ENCODE measurements at places on chromosomes 13 and 19.

DNA sequence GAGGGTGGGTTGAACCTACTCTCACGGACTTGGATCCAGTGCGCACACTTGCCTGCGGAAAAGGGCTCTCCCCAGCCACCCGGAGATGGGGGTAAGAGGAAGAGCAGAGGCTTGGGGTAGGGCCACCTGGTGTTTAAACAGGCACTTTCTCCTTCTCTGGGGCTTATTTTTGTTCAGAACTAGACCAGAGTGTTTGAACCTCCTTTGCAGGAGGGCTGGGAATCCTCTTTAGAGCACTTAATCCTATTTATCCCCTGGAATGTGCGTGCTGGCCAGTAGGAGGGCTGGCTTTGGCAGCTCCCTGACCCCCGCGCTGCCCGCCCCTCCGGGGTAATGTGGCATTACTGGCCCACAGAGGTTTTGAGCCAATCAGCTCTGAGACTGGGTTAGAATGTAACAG, 2.0 kb downstream of the RGS9BP start:
- DNase-seq = no peak

- DNase-seq = no peak
Observed at GRCh38 chr19:2547721-2548120, 71.8 kb downstream of the GADD45B start.

- DNase-seq = no peak
Observed at GRCh38 chr13:38980750-38981078, 9.9 kb downstream of the STOML3 start.

- no peak for DNase-seq
Observed at GRCh38 chr13:26847281-26847680, 86.7 kb upstream of the GPR12 start.

- DNase-seq = no peak
Observed at GRCh38 chr13:34031610-34032009, 213.7 kb downstream of the RFC3 start.

- DNase-seq = no peak
Observed at GRCh38 chr19:45623984-45624383, 15.2 kb downstream of the EML2 start.

DNA sequence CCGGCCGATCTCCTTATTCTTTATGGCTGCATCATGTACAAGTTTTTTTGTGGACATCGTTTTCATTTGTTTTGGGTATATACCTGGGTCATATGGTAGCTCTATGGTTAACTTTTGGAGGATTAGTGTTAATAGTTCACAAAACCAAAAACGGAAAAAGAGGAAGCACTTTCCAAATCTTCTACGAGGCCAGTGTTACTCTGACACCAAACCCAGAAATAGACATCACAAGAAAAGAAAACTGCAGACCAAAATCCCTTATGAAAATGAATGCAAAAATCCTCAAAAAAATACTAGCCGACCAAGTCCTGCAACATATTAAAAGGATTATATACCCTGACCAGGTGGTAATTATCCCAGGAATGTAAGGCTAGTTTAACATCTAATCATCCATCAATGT, 29.8 kb downstream of the ADGRE2 start:
- no peak for DNase-seq

DNA sequence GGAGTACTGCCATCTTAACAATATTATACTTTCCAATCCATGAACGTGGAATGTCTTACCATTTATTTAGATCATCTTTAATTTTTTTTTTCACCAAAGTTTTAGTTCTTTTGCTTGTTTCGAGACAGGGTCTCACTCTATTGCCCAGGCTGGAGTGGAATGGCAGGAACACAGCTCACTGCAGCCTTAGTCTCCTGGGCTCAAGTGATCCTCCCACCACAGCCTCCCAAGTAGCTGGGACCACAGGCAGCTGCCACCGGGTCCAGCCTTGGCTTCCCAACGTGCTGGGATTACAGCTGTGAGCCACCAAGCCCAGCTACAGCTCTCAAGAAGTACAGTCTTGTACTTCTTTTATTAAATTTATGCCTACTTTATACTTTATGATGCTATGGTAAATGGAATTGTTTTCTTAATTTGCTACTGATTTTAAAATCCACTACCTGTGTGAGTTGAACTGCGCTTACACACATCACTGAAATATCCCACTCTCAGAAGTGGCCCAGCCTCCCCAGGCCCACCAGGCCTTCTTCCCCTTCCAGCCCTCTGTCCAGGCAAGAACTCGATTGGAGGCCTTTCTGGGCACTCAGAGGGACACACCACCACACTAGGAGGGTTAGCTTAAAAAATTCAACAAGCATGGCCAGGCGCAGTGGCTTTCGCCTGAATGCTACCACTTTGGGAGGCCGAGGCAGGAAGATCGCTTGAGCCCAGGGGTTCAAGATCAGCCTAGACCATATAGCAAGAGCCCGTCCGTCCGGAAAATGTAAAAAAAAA, 1.0 kb upstream of the PGLS start:
- DNase-seq = no peak

DNA sequence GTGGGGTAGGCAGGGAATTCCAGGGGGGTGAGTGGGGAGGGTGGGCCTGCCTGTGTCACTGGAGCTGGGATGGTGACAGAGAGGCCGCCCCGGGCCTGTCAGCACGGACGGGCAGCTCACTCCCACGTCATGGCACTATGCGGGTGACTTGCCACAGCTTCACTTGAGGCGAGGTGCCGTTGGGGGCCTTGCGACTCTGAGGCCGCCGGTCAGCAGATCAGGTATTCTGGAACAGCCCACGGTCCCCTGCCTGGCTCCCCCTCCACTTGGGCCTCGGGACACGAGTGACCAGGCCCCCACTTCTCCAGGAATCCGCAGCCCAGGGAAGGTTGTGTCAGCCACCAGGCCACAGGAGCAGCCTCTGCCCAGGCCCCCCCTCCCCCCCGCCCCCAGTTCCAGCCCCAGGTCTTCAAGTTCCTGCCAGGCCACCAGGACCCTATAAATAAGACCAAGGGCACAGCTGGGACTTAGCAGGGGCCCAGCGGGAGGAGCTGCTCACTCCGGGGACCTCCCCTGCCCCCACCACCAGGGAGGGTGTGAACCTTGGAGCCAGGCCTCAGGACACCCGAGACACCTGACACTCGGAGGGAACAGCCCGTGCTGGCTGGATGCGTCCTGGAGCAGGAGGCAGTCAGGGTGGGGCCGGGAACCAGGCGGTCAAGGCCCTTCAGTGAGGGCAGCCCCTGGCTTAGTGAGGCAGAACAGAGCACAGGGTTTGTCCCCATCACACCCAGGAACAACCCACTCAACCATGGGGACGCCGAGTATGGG, 2.7 kb upstream of the MIDN start:
- no peak for DNase-seq

DNA sequence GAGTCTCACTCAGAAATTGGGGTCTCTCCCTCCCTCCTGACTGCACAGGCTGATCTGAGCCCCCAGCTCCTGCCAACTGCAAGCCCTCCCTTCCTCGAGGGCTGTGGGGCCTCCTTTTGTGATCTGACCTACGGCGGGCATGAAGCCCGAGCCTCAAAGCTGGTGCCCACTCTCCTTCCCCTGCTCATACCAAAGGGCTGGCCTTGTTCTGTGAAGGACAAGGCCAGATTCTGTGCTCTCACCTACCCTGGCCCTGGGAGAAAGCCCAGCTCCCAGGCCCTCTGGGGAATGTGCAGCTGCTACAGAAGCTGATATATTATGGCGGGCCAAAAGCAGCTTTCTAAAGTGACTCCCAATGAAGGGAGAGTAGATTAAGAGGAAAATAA, 9.0 kb upstream of the ECH1 start:
- DNase-seq = no peak

GRCh38 chr13:40665126-40666044, 1.1 kb downstream of the FOXO1 start:
- DNase-seq = no peak

DNA sequence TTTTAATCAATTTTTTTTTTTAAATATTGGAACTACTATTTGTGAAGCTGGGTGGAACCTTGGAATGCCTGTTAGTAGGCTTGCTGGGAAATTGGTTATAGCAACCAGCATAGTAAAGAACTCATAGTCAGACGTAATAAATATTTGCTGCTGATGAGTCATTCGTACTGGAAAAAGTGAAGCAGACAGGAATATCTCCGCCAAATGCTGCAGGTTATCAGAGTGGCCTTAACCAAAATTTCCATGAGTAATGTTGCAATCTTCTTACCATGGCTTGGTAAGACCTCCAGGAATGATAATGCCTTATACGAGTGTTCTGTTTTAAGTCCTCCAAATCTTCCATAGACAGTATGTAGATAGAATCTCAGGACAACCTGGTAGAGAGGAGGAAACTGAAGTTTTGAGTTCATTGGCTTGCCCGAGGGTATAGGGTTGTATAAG, 34.2 kb downstream of the MBNL2 start:
- DNase-seq = no peak

DNA sequence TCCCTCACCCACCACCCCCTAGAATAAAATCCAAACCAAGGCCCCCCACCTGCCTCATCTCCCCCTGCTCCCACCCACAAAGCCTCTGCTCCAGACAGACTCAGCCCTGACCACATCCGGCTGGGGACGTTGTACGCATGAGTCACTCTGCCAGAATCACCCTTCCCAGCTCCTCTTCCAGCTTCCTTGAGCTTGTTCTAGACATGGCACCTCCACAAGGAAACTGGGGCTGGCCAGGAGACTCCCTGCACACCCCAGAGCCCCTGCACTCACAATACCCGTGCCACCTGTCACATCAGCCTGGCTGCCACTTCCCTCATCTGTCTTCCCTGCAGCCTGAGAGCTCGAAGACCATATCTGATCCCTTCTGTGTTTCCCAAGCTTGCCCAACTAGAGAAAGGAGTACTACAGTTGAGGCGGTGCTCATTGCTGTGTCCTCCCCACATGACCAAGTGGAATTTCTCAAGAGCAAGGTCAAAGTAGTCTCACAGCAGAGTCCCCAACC, 9.7 kb downstream of the DEDD2 start:
- no peak for DNase-seq

GRCh38 chr19:38544569-38545315, 73.0 kb downstream of the MAP4K1 start:
- no peak for DNase-seq

DNA sequence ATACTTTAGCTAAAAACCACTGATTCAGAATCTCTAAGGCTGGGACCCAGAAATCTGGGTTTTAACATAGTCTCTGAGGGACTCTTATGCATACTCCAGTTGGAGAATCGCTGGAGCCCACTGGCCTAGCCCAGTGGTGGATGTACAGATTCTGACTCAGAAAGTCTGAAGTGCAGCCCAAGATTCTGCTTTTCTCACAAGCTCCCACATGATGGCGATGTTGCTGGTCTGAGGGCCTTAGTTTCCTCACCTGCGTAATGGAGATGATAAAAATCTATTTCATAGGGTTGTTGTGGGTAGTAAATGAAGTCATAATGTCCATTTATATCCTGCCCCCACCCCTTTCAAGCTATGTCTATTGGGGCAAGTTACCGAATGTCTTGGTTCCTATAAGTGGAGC, 7.7 kb upstream of the CDADC1 start:
- no peak for DNase-seq

DNA sequence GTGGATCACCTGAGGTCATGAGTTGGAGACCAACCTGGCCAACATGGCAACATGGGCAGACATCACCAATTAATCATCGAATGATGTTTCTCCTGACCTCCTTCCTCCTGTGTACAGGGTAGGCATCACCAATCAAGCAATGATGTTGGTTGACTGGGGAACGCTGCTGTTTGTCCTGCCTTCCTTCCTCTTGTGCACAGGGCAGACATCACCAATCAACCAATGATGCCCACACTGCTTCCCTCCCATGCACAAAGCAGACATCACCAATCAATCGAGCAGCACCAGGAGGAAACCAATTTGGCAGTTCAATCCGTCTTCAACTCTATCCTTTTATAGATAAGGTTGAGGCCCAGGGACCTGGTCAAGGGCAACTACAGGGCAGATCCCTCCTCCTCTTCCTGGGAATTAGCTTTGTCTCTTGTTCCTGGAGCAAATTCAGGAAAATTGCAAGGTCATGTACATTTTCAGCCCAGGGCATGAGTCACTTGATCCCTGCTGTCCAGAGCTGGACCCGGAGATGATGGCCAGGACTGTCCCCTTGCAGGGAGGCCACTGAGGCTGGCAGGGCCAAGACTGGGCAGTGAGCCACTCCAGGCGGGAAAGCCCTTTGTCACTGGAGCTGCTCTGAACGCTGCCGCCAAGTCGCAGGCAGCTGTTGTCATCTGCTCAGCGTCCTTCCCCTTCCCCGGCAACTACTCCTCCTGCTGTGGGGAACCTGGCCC, 5.3 kb upstream of the CSNK1G2 start:
- DNase-seq = no peak

DNA sequence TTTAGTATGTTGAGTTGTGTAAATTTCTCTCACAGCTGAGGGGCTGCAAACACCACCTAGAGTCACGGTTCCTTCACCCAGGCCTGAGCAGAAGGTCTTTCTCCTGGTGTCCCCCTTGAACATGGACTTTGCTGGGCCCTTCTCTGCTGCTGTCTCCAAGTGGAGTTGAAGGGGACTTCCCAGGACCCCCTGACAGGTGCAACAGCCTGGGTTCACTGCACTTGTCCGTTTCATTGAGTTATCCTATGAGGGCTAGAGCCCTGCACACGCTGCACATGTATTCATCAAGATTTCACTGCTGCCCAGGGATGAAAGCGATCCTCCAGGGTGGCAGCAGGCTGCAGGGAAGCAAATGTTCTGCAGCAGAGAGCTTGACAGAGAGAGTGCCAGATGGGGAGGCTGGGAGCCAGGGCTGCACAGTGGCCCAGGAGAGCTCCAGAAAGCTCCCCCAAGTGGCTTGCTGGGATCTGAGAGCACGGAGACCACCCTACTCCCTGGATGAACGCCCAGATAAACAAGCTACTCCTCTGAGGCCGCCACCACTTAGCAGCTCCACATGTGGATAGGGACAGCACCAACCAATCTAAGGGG, 10.3 kb downstream of the TMEM272 start:
- no peak for DNase-seq

- no peak for DNase-seq
Observed at GRCh38 chr19:2294687-2295335, 12.8 kb upstream of the PEAK3 start.

DNA sequence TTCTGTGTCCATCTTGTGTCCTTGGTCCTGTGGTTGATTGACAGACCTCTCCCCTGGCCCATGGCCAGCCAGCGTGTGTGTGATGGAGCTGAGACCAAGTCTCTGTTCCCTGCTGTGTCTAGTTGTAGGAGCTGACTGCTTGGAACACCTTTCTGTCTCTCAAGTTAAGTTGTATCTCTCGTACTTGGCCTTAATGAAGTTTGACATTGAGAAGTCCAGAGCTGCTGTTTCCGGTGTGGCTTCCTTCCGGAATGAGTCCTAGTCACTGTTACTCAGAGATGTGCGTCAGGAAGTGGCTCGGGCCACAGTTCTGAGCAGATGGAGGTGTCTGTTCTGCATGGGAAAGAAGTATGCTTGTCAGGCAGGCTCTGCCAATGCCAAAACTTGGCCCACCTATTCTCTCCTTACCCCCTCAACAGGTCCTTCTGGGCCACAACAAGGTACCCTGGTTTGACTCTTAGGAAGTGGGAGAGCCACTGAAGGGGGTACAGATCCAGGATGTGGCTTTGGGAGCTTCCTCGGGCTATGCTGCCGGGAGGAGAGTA, 54.3 kb downstream of the GATAD2A start:
- DNase-seq = peak; percentile 50

- DNase-seq = no peak
Observed at GRCh38 chr19:17306285-17306714, 628 bp downstream of the MRPL34 start.

Measured in stimulated activated CD8-positive, alpha-beta memory T cell treated with anti-CD3 and anti-CD28 coated beads, Interleukin-4, amount 100 ng/mL, for 4 hours (primary cell).